CD8-positive, alpha-beta T cell (primary cell): ENCODE measurements at places on chromosomes 12 and 14.

DNA sequence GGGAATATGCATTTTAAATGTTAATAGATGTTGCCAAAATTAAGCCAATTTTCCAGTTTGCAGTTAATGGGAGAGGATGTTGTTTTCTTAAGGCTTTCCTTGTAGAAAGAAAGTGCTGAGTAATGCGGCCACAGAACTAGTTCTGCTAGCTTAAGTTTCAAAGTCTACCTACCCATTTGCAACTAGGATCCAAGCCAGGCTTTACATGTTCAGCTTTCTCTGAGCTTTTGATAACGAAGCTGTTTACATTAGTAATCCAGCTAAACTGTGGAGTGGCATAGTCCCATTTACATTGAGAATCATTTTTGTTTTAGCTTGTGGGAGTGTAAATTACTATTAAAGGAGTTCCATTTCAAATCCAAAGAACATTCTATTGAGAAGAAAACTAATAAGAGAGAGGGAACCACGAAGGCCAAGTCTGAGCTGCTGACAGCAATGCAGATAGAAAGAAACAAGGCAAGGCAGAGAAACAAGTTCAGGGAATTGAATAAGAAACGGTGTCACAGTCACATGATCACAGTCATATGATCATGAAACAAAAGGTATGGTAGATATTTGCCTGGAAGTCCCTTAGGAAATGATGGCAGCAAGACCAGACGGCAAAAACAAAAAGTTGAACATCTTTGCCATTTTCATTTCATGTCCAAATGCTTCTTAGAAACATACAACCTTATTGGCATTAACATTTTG lies 274.9 kb downstream of the PAWR start:
- DNase-seq, result no peak

DNA sequence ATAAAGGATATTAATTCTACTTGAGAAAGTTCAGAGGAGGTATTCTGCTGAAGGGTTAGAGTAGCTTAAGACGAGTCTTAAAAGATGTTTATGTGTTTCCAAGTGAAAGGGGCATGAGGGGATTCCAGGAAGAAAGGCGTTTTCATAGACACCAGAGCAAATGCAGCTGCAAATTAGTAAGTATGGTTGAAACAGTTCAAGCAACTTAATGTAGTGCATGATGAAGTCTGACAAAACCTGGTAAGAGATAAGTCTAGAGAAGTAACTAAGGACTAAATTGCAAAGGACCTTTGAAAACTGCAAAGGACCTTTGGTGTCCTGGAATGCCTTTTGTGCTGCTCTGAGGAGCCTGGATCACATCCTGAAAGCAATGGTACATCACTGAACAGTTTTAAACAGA lies 11.5 kb downstream of the LUM start:
- no peak for DNase-seq

DNA sequence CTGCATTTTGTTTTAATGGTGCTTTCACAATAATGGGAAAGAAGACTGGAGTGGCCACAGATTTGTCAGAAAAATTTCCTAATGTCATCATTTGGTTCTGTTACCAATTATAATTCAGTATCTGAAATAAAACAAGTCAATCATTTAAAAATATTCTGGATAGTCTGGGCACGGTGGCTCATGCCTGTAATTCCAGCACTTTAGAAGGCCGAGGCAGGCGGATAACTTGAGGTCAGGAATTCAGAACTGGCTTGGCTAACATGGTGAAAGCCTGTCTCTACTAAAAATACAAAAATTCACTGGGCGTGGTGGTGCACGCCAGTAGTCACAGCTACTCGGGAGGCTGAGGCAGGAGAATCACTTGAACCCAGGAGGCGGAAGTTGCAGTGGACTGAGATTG lies 4.0 kb upstream of the LIMA1 start:
- no peak for DNase-seq

GRCh38 chr12:98053202-98053601 lies 462.2 kb upstream of the TMPO start:
- no peak for DNase-seq

GRCh38 chr12:78680596-78680995 lies 184.0 kb upstream of the SYT1 start:
- DNase-seq, result no peak

DNA sequence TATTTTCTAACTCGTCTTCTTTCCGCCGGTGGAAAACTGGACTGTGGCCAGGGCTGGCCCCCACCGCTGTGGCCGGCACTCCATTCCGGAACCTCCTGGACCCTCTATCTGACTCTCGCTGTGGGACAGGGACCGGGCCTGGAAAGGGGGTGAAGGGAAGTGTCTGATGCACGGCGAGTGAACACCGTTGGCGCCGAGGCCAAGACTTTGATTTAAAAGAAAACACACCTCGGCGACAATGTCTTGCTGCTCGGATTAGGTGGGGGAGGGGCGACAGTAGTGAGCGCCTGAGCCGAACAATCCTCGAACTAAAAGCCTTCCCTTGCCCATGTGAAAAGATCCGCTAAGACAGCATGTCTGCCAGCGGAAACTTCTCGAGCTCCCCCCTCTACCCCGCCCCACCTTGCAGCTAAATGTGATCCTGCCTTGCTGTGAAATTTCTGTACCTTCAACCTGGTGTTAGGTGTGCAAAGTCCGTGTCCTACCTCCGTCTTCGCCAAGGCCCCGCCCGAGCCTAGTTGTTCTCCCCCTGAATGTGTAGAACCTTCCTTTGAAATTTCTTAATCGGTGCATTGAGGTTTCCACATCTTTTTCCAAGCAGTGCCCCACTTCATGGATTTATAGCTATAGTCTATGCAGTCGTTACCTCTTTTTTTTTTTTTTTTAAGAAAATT lies 862 bp upstream of the HOTAIR start:
- DNase-seq, result no peak

- no peak for DNase-seq
These were observed 208.4 kb downstream of the DPF3 start for GRCh38 chr14:72685456-72685855.

- no peak for DNase-seq
These were observed at the start of gene NUAK1 for GRCh38 chr12:106138633-106139421. TSS of gene NUAK1 (minus strand) at chr12:106138954. CDS start at chr12:106138653, 301 bp downstream.
